Suppressor macrophage (primary cell): ENCODE measurements at places on chromosomes 11 and 22.

DNA sequence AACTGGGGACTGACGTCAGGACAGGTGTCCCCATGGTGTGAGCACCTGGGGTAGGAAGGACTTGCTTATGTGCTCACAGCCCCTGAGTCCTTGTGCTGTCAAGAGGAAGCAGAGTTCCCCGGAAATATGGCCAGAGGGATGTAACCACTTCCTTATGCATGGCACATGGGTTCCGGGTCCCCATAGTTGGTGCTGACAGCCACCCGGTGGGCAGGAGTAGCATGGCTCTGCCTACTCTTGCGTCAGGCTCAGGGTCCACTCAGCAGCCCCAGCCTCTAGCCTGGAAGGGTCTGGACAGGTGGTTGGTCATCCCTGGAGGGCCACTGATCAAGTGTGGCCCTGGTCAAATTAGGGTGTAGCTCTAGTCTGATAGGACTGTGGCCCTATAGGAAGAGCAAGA, 42.8 kb upstream of the CCND1 start:
- DNase-seq: peak; percentile 58

DNA sequence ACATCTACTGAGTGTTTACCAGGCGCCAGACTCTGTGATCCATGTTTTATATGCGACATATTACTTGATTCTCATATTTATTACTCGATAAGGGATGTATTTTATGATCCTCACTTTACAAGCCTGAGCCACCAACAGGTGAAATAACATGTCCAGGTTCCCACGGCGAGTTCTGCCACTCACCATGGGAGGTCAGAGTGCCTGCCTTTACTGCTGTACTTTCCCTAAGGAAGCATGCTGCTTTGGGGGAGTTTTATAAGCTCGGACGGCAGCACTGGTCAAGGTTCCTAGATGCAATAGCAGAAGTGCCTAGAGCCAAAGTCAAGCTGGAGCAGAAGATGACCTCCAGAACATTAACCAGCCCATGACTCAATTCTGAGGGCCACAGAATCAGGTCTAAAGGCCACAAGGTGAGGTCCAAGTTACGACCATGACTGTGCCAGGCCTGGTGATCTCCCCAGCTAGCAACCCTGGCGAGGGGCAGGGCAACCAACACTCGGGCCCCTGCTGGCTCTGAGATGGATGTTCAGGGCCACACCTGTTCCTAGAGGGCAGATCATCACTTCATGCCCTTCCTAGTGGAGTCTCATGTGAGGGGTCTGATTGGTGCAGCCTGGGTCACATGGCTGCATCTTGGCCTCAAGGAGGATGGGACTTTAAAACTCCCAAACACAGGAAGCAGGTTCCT, 14.2 kb downstream of the IFT27 start:
- DNase-seq: no peak

GRCh38 chr11:113896156-113896879, 8.3 kb upstream of the HTR3B start:
- peak; percentile 50 for DNase-seq

DNA sequence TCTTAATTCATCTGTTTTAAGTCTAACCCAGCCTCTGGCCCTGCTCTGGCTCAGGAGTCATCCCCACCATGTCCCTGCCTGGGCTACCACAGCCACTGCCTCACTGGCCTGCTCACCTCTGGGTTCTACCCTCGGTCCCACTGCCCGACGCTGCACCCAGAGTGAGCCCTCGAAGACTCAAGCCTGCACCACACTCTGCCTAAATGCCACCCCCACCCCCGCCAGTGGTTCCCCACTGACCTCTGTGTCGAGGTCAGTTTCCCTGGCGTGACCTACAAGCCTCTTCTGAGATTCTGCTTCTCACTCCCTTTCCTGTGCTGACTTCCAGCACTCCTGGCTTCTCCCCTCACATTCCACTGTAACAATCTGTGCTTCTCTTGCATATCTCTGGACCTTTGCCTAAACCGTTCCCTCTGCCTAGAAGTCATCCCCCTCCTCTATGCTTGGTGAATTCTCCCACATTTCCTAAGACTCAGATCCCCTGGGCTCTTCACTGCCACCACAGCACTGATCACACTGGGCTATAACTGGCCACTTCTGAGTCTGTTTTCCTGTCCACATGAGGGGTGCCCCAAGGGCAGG, 12.5 kb upstream of the PDE2A start:
- DNase-seq: no peak

DNA sequence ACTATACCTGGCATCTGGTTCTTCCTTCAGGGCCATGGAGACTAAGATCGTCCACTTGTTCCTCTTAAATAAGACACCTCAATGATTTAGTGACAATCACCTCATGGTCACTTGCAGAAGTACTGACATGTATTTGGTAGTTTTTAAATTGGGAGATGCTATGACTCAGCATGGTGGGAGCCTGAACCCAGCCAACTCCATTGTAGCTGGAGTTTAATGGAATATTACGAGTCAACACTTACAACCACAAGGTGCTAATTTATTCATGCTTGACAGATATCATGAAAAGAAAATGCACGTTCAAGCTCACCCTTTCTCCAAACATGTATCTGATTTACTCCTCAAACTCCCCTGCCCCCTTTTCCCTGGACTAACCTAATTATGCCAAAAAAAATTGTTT, 16.6 kb upstream of the APOL3 start:
- no peak for DNase-seq

- DNase-seq: no peak
These were observed 461.6 kb downstream of the BUD13 start for GRCh38 chr11:116311206-116311605.

GRCh38 chr11:113593698-113594308, 112.3 kb downstream of the TMPRSS5 start:
- DNase-seq: peak; percentile 66

DNA sequence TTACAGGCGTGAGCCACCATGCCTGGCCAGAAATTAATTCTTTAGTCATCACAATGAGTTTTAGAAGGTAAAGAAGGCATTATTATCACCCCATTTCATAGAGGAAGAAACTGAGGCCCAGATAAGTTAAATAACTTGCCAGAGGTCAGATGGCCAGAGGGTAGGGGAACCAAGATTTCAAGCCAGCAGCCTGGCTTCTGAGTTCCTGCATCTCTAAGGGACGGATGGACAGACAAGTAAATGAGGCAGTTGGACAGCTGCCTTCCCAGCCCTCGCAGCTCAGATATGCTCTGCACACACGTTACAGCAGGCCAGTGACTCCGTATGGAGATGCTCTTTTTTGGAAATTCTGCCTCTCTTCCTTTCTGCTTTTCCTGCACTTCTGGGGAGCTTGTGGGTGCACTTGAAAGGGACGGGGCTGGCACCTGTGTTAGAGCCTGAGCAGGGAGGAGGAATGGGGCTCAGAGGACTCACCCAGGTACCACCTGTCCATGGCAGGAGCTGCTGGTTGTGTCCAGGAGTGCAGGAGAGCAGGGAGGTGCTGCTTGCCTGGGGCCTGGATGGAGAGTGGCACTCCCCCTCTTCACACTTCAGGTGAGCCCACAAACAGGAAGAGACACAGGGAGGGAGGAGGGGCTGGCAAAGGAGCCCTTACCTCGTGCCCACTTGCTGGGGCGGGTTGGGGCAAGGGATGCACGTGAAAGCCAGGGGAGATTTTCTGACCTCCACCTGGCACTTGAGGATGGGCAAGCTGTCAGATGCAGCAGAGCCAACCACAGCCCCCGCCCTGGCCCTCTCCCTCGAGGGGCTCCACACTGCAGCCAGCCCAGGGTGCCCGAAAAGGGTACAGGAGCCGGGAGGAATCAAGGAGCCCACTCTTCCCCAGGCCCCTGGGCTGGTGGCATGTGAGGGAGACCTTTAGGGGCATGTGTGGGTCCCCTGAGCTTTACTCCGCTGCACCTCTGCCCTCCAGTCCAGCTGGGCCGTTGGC, 3.3 kb upstream of the FXYD2 start:
- DNase-seq: no peak

DNA sequence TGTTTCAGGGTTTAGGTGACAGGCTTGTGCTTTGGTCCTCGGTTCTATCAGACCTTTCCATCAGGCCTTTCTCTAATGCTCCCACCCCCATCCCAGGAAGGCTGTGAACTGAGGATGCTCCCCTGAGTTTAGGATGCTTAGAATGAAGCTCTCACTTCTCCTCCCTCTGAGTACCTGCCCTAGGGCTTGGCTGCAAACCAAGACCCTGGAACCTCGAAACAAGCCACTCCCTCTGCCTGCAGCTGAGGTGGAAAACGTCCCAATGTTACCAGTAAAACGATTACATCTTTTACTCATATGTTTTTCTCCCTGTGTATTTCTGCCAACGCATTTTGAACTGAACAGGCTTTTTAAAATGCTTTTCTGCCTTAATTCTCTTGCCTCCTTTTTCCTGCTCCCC, 54.5 kb upstream of the BMAL1 start:
- DNase-seq: no peak

DNA sequence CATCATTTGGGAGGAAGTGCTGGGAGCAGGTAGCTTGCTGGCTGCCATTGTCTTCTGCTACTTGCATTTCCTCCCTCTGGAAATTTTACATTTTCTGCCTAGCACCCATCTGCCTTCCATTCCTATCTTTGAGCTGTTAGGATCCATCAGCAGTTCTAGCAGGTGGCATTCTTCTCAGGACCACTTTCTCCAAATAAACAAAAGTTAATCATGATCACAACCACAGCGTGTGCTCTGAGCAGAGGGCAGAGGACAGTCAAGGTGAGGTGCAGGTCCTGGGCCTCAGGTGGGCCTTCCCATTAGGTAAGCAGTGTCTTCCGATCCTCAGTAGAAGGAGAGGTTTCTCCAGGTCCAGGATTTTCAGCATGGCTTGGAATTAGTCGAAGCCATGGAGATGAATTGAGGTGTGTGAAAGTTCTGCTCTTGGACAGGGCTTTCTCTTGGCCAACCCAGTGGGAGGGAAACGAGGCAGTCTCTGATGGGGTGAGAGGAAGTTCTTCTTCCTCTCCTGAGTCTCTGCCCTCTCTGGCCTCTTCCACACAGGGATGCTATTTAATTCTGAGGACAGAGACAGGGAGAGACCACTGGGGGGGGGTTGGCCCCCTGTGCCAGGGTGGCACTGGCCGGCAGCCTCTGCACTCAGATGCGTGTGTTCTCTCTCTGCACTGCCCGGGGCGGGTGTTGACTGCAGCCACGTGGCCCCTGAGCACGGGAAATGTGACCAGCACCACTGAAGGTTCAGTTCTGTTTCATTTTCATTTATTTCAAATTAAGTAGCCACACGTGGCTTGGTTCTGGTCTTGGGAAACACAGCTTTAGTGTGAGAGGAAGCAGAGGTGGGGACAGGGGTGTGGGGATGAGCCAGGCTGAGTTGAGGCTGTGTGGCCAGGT, 170.8 kb downstream of the TBC1D22A start:
- peak; percentile 60 for DNase-seq

DNA sequence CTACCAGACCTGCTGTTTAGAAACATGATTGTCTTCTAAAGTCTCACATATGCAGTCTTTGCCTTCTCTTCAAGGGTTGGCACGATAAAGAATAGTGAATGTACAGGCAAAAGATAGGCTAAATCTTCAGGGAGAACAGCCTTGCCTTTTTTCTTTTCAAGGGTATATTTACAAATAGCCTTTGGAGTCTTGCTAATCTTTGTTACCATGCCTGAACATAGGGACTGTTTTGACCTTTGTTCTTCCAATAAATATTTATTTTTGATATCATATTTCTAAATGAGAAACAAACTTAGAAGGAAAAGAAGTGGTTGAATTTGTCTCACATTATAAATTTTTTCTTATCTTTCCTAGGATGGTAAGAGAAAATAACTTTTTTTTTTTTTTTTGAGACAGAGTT, 12.7 kb downstream of the CSTPP1 start:
- no peak for DNase-seq

DNA sequence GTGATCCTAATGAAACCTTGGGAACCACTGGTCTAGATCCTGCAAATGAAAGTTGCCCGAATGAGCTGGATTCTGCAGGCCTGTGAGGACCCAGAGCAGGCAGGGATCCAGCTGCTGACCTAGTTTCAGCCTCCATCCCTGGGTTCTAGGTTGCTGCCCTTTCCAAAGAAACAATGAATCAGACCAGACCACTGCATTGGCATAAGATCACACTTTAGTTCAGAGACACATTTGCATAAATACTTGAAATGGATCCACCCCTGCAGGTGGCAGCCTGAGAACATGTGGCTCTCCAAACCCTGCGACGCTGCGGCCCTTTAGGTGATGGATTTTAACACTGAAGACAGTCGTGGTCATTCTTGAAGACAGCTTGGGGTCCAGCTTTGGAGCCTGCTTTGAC, 23.7 kb downstream of the ADAMTS8 start:
- DNase-seq: no peak

GRCh38 chr11:65066315-65066714, 8.0 kb upstream of the NAALADL1 start:
- DNase-seq: no peak

GRCh38 chr11:86938203-86938899, 16.8 kb downstream of the FZD4 start:
- DNase-seq: peak; percentile 19

- DNase-seq: peak; percentile 55
These were observed 44.0 kb upstream of the RDX start for GRCh38 chr11:110340436-110340835.

DNA sequence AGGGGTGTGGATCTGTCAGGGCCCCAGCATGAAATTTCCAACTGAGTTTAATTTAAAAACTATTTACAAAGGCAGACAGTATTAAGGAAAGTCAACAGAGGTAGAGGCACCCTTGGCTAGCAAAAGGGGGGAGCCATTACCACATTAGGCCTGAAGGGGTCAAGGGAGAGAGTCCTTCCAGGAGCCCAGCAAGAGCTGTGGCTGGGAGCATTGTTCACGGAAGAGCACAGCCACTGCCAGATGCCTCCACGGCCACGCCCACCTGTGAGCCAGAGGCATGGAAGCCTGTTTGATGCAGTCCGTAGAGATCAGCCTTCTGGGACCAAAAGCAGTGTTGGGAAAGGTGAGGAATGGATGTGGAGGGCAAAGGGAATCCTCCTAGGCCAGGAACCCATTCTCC, 102.6 kb downstream of the GALNT18 start:
- no peak for DNase-seq

- no peak for DNase-seq
These were observed 3.0 kb downstream of the MAFF start for GRCh38 chr22:38204784-38205183.

DNA sequence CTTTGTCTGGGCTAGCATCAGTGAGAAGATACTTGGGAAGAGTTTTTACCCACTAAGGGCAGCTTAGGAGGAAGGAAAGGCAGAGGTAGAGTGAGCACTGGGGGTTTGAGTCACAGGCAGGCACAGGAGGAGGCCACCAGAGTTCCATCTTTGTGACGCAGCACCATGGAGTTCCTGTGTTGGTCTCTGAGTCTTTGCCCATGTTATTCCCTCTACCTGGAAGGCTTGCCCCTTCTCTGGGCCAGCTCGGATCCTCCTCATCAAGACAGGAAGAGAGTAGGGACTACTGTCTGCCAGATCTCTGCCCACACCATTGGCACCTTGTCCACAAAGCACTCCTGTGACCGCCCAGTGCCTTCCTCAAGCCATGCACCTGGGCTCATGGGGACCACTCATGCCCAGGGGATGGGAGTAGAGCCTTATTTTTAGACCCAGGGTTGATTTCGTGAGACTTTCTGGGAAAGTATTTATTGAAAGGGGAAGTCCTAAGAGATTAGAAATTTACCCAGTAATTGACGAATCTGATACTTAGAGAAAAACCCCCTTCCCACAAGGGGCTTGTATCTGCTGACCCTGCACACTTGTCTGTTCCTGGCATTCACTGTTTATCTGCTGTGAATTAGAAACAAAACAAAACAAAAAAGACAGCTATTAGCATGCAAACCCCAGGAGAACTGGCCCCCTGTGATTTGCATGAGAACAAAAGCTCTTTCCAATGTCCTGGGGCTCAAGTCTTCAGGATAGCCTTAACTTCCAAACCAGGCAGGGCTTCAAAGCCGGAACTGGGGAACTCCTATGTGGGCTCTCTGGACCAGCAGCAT, 35.9 kb upstream of the MYEOV start:
- DNase-seq: no peak

GRCh38 chr11:65452806-65453490, 30.4 kb downstream of the NEAT1 start:
- peak; percentile 50 for DNase-seq
